ENCODE measurements at places on chromosomes 1 and 21.

DNA sequence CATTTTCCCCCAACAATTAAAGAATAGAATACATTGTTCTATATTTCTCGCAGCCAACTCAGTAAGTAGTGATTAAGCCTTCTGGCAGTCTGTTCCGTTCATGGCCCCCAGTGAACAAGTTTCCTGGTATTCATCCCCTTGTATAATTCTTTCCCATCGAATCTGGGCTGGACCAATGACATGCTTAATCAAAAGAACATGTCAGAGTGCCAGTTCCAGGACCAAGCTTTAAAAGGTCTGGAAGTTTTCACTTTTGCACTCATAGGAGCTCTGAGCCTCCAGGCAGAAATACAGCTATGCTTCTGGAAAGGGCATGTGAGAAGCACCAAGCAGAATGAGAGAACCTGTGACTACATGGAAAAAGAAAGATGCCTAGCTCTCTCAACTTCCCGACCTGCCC lies 22.5 kb upstream of the DPYD start:
- DNase-seq = peak; percentile 81

- DNase-seq = no peak
Observed at GRCh38 chr21:44910229-44911067, 10.3 kb downstream of the ITGB2 start.

DNA sequence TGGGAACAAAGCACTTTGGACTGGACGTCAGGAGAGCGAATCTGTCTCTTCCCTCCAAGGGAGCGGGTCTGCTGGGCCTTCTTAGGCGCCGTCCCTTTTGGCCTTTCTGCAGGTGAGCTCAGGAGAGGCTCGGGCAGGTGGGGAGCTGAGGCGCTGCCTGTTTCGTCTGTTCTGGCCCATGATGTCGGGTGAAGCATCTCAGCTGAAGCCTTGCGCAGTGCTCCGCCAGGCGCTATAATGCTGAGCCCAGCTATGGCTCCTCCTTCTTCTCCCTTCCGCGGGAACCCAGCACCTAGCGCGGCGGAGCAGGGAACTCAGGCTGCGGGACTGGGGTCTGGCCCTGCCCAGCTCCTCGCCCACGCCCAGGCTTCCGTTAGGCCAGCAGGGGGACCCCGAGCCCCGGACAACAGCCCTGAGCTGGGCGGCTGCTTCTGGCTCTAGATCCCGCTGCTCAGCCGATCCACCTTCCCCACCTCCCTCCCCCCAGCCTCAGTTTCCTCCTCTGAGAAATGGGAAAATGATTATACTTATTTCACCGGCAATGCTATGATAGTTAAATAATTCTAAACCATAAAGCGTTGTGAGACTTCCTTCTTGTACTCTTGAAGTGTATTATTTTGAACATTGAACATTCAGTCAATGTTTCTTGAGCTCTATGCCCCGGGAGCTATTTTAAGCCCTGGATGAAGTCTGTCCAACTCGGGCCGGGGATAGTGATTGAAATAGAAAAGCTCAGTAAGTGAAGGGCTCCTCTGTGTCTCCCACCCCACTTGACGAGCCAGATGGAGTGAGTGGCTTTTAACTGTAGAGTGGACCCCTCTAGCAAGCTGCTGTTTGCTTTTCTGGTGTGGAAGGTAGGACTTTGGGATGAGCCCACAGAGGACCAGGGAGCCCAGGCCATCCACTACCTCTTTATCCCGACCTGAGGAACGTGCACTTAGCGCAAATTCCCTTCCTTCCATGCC lies 9.6 kb upstream of the ADORA1 start:
- DNase-seq = peak; percentile 9

DNA sequence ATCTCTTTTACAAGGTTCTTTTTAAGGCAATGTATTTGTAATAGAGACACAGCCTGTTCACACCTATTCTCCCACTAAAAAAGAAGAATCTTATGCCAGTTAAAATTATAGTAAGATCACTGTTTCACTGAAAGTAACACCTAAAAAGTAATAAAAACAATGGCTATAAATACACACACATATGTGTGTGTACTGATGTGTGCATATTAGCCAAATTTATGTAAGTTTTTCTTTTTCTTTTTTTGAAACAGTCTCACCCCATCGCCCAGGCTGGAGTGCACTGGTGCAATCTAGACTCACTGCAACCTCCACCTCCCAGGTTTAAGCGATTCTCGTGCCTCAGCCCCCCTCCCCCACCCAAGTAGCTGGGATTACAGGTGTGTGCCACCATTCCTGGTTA lies 56.8 kb upstream of the SLC30A10 start:
- DNase-seq = no peak

DNA sequence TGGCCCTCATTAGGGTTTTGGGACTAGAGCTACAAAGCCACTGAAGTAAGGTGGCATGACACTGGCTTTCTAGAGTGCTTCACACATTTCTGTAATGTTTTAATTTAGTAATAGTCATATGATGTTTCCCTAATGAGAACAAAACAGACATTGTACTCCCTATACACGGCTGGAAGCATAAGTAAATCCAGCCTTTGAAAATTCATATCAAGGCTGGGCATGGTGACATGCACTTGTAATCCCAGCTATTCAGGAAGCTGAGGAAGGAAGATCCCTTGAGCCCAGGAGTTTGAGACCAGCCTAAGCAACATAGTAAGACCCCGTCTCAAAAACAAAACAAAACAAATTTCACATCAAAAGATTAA lies 7.4 kb downstream of the USP48 start:
- DNase-seq = no peak

DNA sequence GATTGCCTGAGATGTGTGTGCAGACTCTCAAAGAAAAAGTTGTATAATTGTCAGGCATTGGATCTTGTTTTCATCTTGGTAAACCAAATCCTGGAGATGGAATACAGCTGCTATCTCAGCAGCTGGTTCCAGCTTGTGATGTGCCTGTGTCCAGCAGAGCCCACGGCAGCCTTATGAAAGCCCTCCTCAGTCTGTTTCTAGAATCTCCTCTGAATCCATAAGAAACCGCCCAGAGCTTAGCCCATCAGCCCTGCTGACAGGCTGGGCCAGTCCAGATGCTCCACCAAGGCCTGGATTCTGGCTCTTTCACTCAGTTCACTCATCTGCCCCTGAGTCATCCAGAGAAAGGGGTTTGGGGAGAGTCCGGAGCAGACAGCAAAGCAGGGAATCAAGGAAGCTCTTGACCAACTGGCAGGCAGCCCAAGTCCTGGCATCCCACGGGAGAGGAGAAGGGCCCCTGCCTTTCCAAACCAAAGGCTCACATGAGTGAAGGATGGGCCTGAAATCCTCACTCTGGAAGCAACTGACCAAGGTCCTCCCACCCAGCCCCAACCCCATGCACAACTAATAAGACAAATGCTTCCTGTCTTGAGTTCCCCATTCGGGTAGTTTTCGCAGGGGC lies 45.7 kb downstream of the NAV1 start:
- no peak for DNase-seq

- DNase-seq = no peak
Observed at GRCh38 chr21:37200641-37201480, 66.3 kb downstream of the VPS26C start.

DNA sequence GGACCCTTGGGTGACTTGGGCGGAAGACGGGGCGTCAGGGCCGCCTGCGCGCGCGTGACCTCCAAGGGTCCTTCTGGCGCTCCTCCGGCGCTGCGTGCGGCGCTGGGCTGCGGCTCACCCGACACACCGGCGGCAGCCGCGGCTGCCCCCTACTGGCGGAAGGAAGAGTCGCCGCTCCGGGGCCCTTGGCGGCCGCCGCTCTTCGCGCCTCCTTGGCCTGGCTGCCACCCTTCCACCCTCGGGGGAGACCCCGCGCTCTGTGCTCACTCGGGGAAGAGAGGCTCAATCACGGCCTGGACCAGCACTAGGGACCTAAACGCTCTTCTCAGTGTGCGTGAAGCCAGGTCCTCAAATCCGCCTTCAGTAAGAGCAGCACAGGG lies 89.7 kb downstream of the DMRTA2 start:
- DNase-seq = no peak

- DNase-seq = no peak
Observed at GRCh38 chr1:21638531-21639341, 30.4 kb downstream of the RAP1GAP start.

DNA sequence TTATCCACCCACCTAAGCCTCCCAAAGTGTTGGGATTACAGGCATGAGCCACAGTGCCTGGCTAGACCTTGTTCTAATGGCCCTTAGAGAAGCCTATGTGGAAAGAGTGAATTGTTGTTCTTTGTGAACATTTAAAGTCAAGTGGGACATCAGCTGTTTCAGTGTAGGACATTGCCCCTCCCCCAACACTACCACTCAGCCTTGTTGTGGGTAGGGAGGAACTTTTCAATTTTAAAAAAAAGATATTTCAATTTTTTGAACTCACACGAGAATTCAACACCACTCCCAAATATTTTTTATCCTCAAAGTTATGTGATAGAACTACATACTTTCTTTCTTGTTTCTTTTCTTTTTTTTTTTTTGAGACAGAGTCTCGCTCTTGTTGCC lies 36.7 kb upstream of the TMEM222 start:
- DNase-seq = no peak

DNA sequence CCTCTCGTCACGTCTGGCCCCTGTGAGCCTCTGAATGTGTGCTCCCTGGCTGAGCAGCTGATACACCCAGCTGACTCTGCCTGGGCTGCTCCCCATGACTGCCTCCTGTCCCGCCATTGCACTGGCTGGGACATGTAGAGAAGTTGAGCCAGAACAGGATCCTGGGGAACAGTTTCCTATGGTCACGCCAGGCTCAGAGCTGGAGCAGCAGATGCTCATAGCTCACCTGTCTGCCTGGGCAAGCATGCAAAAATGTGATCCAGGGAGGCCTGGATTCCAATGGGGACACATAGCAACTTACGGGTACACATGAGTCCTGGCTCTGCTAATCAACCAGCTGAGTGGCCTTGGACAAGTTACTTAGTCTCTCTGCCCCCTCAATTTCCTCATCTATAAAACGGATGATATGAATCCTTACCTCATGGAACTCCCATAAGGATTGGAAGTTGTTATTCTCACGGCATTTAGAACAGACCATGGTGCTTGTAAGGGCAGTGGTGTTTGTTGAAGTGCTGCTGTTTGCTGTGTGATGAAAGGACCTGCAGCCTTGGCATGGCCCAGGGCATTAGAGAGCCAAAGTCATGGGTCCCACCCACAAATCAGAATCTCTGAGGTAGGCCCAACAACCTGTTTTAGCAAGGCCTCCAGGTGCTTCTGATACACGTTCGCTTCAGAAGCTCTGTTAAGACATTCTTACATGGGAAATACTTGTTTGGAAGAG lies 150.3 kb upstream of the VANGL1 start:
- DNase-seq = no peak

GRCh38 chr1:226029093-226029496 lies 30.0 kb upstream of the SDE2 start:
- DNase-seq = no peak

- DNase-seq = no peak
Observed at GRCh38 chr1:202069662-202070061, 53.1 kb upstream of the GPR37L1 start.

- no peak for DNase-seq
Observed at GRCh38 chr1:67608661-67609576, 76.1 kb upstream of the GADD45A start.

DNA sequence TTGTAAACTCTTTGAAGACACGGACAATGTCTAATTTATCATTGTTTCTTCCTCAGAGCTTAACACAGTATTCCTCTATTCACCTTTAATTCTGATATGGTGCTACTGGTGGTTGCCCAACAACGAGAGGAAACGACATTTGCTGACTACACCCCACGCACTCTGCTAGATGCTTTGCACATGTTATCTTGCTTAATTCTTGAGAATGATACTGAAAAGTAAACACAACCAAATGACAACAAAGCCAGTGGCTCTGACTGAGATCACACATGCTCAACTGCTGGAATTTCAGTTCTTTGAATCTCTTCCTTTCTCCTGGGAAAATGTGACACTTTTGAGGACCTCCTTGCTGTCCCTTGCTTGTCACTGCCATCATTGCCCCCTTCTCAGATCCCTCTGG lies 37.2 kb upstream of the DDAH1 start:
- DNase-seq = no peak

- no peak for DNase-seq
Observed at GRCh38 chr1:32753532-32754316, 51.2 kb upstream of the SYNC start.

DNA sequence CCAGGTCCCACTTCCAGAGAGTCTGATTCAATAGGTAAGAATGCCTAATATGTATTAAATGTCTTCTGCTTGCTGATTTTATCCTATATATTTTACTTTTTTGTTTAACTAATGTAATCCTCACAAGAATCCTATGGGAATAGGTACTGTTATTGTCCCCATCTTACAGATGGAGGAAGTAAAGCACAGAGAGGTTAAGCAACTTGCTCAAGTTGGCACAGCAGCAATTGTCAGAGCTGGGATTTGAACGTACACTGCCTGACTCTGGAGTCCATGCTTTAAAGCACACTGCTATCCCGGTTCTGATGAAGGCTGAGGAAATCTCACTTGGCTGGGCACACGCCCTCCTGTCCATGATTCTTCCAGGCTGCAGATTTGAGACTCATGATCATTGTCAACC lies 62.8 kb downstream of the IGSF21 start:
- DNase-seq = no peak

- peak; percentile 40 for DNase-seq
Observed at GRCh38 chr1:154176337-154176736, 15.6 kb downstream of the TPM3 start.

DNA sequence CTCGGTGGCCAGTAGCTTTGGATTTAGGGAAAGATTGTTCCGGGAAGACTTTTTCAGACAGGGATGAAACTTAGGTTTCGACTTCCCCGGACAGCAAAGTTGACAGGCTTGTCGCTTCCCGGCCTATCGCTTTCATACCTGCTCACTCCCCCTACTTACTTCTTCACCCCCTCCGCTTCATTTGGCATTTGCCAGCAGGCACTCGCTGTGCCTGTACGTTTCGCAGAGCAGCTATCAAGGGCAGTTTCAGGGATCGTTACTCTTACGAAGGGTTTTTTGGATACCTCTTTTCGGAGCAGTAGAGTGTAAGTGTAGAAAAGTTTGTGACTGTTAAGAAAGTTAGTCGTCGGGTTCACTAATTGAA lies 393 bp downstream of the BLZF1 start:
- no peak for DNase-seq

- DNase-seq = no peak
Observed at GRCh38 chr21:33780631-33781030, 135.0 kb downstream of the ATP5PO start.

DNA sequence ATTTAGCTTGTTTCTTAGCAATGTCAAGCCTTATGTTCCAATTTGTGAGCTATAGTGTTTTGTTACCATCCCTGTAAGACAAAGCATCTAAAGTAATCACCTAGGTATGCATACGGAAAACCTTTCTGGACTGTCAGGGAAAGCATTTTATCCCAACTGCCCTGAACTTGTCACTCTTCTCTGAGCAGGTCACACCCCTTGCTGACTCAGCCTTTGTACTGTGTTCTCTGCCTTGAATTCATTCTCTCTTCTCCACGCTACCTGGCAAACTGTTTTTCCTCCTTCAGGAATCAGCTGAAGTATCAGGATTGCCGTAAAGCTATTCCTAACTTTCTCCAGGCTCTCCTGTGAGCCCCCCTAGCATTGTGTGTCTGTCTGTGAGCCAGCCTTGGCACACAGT lies 54.2 kb downstream of the PBX1 start:
- DNase-seq = no peak

- DNase-seq = no peak
Observed at GRCh38 chr1:76074321-76075187, at the start of gene ST6GALNAC3. Gene ST6GALNAC3 (plus strand): TSS chr1:76074746.
